ENCODE measurements at places on chromosomes 2 and 18.

- no peak for DNase-seq
Measured at GRCh38 chr2:202387608-202388342, 11.6 kb downstream of the BMPR2 start.

DNA sequence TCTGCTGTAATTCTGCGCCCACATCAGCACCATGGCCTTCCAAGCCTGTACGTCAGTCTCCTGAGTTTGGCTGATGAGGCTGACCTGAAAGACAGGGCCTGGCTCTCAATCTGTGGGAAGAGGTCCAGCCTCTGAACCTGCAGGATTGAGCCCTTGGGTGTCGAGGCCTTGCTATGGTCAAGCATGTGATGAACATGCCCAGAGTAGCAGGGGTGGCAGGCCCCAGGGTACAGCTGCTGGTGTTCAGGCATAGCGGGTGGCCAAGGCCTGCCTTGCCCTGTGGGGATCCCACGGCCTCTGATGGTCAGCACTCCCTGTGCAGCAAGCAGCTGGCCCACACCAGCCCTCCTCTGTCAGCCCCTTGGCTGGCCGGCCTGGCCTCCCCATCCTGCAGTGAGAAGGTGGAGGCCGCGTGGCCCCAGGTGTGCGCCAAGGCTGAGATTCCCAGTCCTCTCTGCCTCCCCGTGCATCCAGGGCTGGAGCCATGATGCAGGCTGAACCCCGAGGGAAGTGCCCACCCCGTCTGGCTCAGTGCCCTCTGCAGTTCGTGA, 298.4 kb downstream of the NDUFA10 start:
- no peak for DNase-seq

DNA sequence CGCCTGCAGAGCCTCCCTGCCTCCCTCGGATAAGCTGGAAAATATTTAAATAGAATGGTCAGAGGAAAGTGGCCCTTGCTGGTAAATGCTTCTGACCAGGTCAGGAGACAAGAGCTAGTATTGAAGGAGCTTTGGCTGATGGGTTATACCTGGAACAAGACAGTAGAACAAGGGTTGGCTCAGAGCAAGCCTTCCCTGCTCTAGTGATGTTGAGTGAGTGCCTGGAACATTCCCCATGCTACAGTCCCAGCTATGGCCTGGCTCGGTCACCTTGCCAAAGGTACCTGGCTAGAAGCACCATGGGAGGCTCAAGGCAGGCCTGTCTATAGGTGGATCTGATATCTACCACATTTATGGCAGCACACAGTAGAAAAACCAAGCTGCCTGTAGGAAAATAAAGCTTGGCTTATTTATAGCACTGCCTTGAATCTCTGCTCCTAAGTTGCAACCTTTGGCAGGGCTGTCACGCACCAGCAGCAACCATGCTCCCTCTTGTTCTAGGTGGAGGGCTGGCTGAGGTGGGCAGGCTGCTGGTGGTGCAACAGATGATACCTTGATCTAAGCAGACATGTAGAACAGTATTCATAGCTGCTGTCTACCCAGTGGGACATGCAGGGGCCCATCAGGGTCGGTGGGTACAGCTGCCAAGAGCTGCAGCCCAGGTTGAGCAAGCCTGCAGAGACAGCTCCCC, 66.7 kb upstream of the BCL2L11 start:
- no peak for DNase-seq

- no peak for DNase-seq
Measured at GRCh38 chr18:56890632-56891031, 239.5 kb downstream of the WDR7 start.

DNA sequence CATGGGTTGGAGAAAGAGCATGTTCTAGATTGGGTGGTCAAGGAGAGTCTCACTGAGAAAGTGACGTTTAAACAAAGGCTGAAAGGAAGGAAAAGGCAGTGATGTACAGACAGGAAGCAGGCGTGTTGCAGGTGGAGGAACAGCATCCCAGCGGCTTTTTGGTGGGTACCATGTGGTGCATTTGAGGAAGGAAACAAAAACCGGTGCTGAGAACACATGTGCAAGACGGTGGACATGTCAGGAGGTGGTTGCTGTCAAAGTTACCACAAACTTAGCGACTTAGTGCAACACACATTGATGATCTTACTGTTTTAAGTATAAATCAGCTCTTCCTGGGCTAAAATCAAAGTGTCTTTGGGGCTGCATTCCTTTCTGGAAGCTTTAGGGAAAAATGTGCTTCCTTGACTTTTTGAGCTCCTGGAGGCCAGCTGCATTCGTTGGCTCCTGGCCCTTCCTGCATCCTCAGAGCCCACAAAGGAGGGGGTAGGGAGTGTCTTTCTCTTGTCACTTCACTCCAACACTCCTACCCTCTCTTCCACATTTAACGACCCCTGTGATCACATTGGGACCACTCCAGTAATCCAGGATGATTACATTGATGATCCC, 380.6 kb downstream of the FBXO15 start:
- no peak for DNase-seq
